ENCODE measurements at places on chromosomes 6 and 20. TPM values are rescaled to one million over a fixed set of nuclear protein-coding genes. Genes with fewer than 3 reads are reported as not detected.

- H3K4me3 ChIP-seq = no peak overlapping the region
- peak overlapping the region; percentile 23 for H3K27ac ChIP-seq
- DNase-seq = no peak
- peaks cover 15% of the 10 kb centered on the region for H3K4me1 ChIP-seq
These were observed 1.9 kb downstream of the APOM start for GRCh38 chr6:31657406-31658157.

- no peak overlapping the region for H3K27ac ChIP-seq
- no peak for DNase-seq
- H3K36me3 ChIP-seq = no peaks in the 10 kb centered on the region
- H3K27me3 ChIP-seq = no peaks in the 10 kb centered on the region
- H3K4me1 ChIP-seq = no peaks in the 10 kb centered on the region
These were observed 38.3 kb upstream of the HMGCLL1 start for GRCh38 chr6:55617272-55617671.

DNA sequence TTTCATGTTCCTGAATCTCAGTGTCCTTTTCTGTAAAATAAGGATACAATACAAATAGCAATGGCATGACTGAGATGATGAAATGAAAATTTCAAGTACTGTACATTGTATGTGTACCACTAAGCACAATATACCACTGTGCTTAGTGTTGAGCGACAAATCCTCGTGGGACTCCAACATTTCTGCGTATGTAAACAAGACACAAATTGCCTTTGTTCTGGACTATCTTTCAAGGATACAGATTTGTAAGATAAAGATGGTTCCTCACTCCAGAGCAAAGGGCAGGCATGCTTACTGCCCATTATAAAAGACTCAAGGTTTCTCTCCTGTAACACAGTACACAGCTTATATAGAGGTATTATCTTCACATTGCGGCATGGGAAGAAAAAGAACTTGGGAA lies 6.0 kb downstream of the RARS2 start:
- no peak overlapping the region for H3K27ac ChIP-seq
- no peaks in the 10 kb centered on the region for H3K27me3 ChIP-seq
- no peaks in the 10 kb centered on the region for H3K4me1 ChIP-seq
- H3K4me3 ChIP-seq = no peak overlapping the region
- no peak for DNase-seq

DNA sequence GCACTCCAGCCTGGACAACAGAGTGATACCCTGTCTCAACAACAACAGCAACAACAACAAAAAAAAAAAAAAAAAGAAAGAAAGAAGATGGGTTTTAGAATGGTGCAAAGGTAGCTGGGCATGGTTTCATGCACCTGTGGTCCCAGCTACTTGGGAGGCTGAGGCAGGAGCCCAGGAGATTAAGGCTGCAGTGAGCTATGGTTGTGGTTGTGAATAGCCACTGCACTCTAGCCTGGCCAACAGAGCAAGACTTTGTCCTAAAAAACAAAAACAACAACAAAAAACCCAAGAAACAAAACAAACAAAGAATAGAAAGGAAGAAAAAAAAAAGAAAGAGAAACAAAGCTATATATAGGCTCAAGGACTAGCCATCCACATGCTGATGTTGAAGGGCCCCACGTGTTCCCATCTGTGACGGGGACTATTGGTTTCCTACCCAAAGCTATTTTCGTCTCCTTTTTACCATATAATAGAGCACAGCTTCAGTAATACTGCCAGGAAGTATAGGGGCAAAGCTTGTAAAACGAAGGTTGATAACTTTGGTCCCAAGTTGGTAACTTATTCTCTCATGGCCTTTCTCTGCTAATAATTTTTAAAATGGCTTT lies 7.9 kb upstream of the EEF1E1 start:
- no peaks in the 10 kb centered on the region for H3K27me3 ChIP-seq
- H3K27ac ChIP-seq = no peak overlapping the region
- H3K4me1 ChIP-seq = no peaks in the 10 kb centered on the region
- DNase-seq = no peak
- H3K36me3 ChIP-seq = no peaks in the 10 kb centered on the region
- no peak overlapping the region for H3K4me3 ChIP-seq

GRCh38 chr6:91590191-91590590 lies 1003.3 kb upstream of the MAP3K7 start:
- no peak overlapping the region for H3K27ac ChIP-seq
- H3K4me3 ChIP-seq = no peak overlapping the region
- no peak for DNase-seq
- no peaks in the 10 kb centered on the region for H3K27me3 ChIP-seq

DNA sequence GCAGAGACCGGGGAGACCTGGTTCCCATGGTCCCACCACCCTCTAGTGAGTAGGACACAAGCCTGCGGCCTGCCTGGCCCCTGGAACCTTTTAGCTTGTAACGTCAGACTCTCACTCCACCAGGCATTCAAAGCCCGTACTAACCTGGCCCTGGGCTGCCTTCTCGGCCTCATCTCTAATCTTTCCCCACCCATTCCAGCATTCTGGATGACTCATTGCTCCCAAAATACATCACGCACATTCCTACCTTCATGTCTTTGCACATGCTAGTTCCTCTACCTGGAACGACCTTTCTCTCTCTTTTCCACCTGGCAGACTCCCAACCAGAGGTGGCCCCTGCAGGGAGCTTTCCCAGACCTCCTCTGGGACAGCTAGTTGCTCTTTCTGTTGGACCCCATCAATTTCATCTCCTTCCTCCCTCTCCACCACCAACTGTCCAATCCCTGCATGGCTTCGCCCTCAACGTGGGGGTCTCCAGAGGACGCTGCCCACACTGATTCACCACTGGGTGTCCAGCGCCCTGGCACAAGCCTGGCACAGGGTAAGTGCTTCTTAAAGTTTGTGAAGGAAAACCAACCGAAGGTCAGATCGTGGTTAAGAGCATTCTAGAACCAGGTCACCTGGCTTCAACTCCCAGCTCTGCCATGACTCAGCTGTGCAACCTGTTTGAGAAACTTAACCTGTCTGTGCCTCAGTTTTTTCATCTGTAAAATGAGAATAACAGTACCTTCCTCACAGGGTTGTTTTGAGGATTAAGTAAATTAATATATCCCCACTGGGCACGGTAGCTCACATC lies 35.2 kb downstream of the JPH2 start:
- no peaks in the 10 kb centered on the region for H3K27me3 ChIP-seq
- H3K4me3 ChIP-seq = no peak overlapping the region
- peak overlapping the region; percentile 81 for H3K27ac ChIP-seq
- H3K4me1 ChIP-seq = no peaks in the 10 kb centered on the region
- no peak for DNase-seq

GRCh38 chr20:31523361-31524283 lies 9.4 kb downstream of the HM13 start:
- H3K36me3 ChIP-seq = no peaks in the 10 kb centered on the region
- H3K4me3 ChIP-seq = no peak overlapping the region
- no peaks in the 10 kb centered on the region for H3K27me3 ChIP-seq
- no peak overlapping the region for H3K27ac ChIP-seq
- DNase-seq = no peak

DNA sequence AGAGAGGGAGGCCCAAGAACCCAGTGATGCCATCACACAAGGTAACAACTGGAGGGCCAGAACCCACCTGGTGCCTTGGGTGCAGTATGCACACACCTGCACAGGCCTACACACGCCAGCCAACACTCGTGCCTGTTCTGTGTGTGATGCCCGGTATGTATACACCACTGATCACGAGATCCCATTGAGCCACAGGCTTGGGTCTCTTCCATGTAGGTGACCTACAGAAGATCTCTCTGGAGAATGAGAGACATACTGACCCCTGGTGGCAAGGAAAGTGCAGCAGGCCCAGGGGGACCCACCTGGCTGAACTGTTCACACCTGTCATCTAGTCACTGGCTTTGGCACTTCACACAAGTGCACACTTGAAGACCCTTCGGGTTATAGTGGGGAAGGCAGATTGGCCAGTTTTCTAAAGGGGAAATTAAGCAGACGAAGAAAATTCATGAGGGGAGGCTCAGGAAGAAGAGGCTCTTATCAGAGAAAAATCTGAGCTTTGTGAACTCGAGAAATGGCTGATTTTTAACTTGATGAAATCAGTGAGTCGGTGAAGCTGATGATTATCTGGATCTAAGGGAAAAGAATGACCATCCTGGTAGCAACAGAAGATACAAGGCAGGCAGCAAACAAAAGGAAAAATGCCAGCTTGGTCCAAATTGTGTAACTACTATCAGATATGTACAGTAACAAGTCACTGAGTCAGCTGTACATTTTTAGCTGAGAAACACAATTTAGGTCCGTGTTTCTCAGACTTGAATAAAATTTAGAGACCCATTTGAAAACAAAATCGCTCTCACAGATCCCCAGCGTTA lies 69.1 kb upstream of the PBOV1 start:
- DNase-seq = peak; percentile 32
- H3K27ac ChIP-seq = no peak overlapping the region
- H3K27me3 ChIP-seq = no peaks in the 10 kb centered on the region

DNA sequence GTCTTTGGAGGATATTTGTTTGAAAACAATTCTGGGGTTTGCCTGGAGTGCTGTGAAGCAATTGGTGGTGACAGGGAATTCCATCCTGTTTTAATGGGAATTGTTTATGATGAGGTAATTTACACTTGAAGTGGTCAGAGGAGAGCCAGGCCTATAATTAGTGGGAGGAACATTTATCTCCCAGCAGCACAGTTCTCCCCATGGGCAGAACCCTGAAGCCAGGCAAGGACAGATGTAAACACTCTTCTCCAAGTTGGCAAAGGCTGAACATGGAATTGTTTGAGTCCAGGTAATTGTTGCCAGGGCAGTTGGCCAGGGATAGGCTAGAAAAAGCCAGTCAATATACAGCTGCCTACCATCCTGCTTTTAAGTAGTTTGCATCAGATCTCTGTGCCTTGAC lies 789.7 kb downstream of the FRK start:
- no peak overlapping the region for H3K27ac ChIP-seq
- H3K27me3 ChIP-seq = no peaks in the 10 kb centered on the region
- no peaks in the 10 kb centered on the region for H3K36me3 ChIP-seq
- no peaks in the 10 kb centered on the region for H3K4me1 ChIP-seq

DNA sequence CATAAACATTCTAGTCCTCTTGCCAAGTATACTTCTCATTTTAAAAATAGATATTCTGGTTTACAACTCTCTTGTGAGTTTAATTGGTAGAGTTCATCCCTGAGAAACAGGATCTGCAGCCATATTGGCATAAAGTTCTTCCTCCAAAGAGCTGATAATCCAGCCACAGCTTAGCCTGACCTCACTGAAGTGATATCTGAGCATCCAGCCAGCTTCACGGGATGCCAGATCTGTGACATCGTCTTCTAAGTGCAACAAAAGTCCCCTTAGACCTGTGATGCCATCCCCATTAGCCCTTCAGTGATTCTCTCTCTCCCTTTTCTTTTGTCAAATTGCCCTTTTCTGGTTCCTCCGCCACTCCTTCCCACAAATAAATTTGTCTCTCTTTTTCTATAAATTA lies 180.6 kb upstream of the STXBP5 start:
- H3K4me1 ChIP-seq = no peaks in the 10 kb centered on the region
- no peak for DNase-seq
- no peaks in the 10 kb centered on the region for H3K36me3 ChIP-seq
- no peak overlapping the region for H3K4me3 ChIP-seq
- H3K27me3 ChIP-seq = no peaks in the 10 kb centered on the region
- H3K27ac ChIP-seq = no peak overlapping the region

GRCh38 chr20:57946559-57947315 lies 236.9 kb upstream of the PMEPA1 start:
- no peak for DNase-seq
- no peak overlapping the region for H3K4me3 ChIP-seq
- peaks cover 2% of the 10 kb centered on the region for H3K27me3 ChIP-seq
- no peak overlapping the region for H3K27ac ChIP-seq
- H3K4me1 ChIP-seq = no peaks in the 10 kb centered on the region

The PFDN6 gene
- total RNA-seq = 26.9 TPM

The HFE gene
- total RNA-seq = 8.6 TPM

The RNF39 gene
- 40.0 TPM for total RNA-seq

The CCDC28A gene
- total RNA-seq = 35.7 TPM

Measured in breast epithelium (tissue), 4 donors.